ENCODE measurements at places on chromosomes 6 and 20.
A peak's percentile ranks its signal among the peaks of the same experiment; 100 is the strongest.

DNA sequence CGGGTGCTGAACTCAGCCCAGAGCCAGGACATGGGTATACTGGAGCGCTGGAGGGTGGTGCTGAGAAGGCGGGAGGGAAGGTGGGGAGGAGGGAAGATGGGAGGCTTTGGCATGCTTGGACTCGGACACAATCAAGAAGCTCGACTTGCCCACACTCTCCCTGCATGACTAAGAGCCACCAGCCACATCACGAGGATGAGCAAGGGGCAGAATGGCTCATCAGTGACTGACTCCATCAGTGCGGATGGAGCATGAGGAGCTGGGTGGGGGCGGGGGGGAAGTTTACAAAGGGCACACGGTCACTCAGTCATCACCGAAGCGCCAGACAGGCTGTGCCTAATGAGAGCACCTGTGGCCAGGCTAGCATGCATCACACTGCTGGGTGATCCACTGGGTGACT, 222.8 kb downstream of the KIF16B start:
- no peak for DNase-seq

DNA sequence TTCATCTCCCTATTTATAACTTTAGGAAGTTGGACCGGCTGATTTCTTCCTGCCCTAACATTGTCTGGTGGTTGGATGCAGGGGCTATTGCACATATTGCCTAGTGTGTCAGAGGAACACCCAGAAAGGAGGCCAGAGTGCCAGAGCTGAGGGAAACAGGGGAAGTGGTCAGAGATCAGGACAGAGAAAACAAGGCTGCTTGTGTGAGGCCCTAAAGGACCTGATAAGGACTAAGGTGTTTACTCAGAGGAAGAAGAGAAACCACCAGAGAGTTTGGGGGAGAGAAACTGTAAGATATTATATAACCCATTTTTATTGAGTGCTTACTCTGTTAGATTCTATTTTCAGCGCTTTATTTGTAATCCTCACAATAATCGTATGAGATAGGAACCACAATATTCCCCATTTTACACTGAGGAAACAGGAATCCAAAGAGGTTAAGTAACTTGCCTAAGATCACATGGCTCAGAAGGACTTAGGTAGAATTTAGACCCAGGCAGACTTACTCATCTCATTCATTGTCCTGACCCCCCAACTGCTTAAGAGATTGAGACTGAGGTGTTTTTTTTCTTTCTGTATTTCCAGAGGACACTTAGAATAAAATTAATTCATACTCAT, 54.0 kb upstream of the REV3L start:
- no peak for DNase-seq

GRCh38 chr6:122372647-122373046, 26.8 kb upstream of the HSF2 start:
- peak; percentile 7 for DNase-seq

DNA sequence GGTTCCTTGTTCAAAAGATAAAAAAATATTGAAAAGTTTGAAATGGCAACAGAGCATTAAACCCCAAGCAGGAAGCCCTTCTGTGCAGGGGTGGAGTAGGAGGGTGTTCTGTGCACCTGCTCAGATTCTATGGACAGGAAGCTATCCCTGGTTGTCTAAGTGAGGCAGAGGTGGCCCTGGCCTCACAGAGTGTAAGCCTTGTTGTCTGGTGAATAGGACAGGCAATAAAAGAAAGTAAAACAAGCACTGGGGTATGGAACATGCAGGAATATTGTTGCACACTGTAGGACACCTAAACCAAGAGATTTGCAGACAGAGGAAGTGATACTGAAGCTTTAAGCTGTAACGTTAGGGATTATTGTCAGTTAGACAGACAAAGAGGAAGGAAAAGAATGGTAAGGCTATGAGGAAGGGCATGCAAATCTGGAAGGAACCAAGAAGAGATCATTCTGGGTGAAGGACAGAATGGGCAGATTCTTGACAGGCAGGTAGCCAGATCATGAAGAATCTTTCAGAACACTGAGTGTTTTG, 66.8 kb downstream of the TBC1D7 start:
- no peak for DNase-seq

- no peak for DNase-seq
Measured at GRCh38 chr6:37514321-37514771, 14.7 kb upstream of the CCDC167 start.

DNA sequence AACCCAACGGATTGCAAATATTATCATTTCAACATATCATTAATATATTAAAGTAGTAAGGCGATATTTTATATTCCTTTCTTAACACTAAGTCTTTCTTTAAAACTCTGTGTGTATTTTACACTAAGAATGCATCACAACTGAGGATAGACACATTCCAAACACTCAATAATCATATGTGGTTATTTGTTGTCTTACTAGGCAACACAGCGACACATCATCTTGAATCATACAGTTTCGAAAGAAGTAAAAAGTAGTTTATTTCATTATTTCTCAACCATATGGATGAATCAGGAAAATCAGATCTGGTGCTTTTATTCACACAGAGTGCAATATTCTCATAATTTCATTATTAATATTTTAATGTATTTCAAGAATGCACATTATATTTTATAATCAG, 662.4 kb downstream of the EPHA7 start:
- no peak for DNase-seq

DNA sequence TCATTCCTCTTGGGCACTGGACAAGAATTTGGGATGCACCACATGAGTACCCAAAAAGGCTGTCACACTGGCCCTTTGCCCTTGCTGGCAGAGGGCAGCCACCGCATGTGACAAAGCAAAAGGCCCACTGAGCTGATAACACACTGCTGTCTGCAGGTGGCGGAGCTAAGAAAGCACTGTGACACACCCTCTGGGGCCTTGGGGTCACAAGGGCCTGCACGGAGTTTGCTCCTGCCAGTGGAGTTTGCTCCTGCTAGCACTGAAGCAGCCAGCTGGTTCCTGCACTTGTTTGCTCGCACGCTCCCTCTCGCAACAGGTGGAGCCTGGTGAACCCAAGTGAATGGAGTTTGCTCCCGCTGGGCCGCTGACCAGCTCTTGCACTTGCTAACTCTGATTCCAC, 132.6 kb downstream of the LCA5 start:
- DNase-seq = no peak

DNA sequence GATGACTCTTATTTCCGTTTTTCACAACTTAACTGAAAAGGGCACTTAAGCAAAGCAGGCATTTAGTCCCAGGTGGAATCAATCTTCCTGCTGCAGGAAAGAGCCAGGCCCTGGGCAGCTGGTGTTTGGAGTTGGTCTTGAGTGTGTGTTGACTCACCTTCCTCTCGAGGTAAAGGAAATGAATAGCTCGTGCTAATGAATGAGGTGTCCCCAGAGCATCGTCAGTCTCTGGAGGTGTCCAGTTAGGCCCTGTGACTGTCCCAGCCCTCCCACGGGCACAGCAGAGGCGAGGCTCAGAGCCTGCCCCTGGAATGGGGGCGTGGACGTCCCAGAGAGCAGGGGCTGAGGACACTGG, 277.7 kb downstream of the NRN1 start:
- no peak for DNase-seq

GRCh38 chr6:16623731-16624130, 137.5 kb downstream of the ATXN1 start:
- no peak for DNase-seq

- no peak for DNase-seq
Measured at GRCh38 chr6:51166914-51167313, 348.2 kb downstream of the TFAP2B start.

DNA sequence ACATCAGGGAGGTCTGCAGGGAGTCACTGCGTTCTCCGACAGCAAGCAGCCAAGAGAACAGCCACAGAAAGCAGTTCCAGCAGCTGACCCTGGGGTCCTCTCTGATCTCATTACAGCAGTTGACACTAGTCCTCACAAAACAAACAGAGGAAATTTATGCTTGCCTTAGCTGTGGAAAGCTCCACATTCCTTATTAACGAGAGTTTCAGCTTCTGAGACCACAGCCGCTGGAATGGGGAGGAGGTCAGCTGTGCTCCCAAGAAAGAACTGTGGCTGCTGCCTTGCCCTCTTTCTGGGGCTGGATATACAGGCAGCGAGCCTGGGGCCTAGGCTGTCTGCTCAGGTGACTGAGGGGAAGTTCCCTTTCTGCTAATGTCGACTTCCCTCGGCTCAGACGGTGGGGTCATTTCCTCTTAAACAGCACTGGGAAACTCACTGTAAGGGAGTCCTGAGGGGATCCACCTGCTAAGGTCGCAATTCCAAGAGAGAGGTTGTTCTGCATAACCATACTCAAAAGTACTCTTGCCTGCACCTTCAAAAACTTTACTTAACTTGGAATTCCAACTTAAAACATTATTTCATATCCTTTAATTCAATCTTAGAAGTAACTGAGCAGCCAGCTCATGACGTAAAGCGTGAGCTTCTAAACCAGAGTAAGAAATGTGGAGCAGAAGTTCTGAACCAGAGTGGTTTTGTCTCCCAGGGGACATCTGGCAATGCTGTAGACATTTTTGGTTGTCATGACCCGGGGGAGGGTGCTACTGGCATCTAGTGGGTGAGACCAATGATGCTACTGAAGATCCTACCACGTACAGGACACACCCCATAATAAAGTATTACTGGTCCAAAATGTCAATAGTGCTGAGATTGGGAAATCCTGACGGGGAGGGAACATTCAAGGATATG, 80.3 kb downstream of the BACH2 start:
- DNase-seq = no peak

GRCh38 chr6:16737925-16738324, 23.3 kb downstream of the ATXN1 start:
- no peak for DNase-seq

- no peak for DNase-seq
Measured at GRCh38 chr20:31515775-31516107, 1.5 kb downstream of the HM13 start.

GRCh38 chr6:37285861-37286311, 27.9 kb upstream of the TMEM217 start:
- no peak for DNase-seq

- DNase-seq = no peak
Measured at GRCh38 chr6:136920216-136920615, 1.9 kb upstream of the SLC35D3 start.

DNA sequence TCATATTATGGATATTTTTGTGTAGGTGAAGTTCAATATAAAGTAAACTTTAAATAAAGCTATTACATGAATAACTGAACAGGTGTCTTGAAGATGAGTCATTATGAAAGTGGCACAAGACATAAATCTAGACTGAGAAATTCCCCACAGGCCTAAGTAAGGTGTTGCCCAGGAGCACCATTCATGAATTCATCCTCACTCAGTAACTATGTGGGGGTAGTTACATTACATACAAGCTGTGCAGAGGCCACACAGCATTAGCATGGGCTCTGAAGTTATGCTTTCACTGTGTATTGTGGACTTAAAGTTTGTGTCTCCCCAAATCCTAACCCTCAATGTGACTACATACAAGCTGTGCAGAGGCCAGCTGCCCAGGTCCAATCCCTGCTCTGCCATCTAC, 65.9 kb downstream of the BCAS1 start:
- no peak for DNase-seq

DNA sequence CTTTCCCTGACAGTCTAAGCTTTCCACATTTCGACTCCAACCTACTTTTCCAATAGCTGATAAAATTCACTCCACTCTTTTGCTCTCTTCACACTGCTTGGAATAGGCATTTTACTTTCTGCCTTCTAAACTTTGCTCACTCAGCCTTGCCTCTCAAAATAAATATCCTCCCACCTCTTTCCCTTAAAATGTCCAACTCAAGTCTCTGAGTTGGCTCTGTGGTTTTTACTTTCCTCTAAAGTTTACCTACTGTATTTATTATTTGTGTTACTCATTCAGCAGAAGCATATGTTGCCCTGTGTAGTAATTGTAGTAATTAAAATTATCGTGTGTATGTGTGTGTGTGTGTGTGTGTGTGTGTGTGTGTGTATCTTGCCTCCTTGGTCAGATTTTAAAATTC, 20.0 kb upstream of the CDYL start:
- DNase-seq = no peak

- no peak for DNase-seq
Measured at GRCh38 chr6:99711302-99711701, 104.7 kb downstream of the PRDM13 start.

GRCh38 chr6:74018825-74019224, 322.8 kb downstream of the CD109 start:
- no peak for DNase-seq

- DNase-seq = no peak
Measured at GRCh38 chr6:36053878-36054277, 26.3 kb downstream of the MAPK14 start.

DNA sequence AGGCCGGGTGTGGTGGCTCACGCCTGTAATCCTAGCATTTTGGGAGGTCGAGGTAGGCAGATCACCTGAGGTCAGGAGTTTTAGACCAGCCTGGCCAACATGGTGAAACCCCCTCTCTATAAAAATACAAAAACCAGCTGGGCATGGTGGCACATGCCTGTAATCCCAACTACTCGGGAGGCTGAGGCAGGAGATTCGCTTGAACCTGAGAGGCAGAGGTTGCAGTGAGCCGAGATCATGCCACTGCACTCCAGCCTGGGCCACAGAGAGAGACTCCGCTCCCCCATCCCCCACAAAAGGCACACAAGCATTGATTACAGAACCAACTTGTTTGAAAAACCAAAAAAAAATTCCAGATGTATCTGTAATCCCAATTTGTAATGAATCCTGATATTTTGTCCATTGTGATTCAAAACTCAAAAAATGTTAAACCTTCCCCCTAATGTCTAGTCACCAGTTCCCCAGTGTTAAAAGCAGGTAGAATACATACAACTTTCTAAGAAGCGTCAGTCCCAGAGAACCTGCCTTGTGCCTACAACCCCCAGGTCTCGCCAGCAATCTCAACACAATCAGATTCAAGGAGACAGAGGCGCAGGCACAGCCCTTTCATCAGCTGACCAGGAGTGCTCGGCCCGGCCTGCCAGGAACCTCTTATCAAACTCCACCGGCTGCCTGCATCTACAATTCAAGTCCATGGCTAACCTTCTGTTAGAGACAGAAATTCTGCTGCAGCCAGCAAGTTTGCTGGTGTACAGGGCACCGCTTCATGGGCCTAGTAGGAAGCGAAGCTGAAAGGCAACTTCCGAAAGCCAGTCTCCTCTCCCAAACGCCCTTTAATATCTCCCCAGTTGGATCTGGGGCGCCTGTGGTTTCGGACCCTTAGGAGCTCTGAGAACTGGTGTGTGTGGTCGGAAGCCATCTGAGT, 2.1 kb downstream of the EZR start:
- no peak for DNase-seq

DNA sequence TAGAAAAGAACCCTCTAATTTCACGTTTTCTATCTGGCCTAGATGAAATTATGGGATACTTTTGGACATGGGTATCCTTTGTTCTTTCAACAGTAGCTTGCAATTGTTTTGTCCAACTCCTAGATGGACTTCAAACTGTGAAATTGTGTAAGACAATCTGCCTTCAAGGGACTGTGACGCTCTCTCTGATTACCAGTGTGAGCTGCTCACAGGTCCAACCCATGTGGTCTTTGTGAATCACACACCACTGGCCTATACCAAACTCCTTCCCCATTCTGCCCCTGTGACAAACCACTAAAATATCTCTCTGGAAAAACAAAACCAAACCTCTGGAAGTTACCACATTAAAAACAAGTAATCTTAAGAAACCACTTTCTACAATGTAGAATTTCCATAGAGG, 59.5 kb downstream of the NINL start:
- DNase-seq = peak; percentile 86

GRCh38 chr6:129617986-129618385, 92.0 kb downstream of the ARHGAP18 start:
- no peak for DNase-seq

- no peak for DNase-seq
Measured at GRCh38 chr6:141562186-141562811, 570.4 kb upstream of the GJE1 start.

Data from smooth muscle cell of the brain vasculature (primary cell).